EL (cell line): ENCODE measurements at places on chromosomes 5 and 9.

DNA sequence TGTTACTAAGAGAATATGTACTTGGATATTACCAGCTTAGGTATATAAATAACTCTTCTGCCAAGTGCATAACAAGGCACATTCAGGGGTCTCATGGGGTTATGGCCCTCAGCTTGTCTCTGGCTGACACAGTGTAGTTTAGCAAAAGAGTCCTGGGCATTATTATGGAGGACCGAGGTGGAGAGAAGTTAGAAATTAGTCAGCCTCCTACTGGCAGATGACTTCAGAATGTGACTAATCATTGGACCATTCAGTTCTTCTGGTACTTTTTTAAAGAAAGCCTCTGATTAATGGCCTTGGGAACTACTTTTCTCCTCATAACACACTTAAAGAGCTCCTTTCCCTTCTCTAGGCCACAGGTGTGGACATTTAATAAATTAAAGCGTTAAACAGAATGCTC, 178.9 kb downstream of the SH3GL2 start:
- peak; percentile 36 for DNase-seq

DNA sequence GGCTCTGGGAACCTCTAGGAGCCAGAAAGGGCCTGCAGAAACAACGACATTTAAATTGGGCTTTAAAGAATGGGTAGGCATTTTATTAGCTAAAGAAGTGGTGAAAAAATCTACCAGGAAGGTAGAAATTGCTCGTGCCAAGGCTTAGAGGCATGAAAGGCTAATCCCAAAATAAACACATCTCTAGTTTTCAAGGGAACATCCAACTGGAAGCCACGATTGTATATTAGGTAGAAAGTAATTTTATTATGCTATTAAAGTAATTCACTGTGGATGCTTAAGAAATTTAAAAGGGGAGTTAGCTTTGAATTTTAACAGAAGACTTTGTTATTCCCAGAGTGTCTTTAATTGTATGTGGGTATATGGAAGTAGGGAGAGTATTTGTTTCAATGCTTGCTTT, 17.5 kb upstream of the CNTLN start:
- DNase-seq: no peak

- DNase-seq: no peak
These were observed 54.1 kb downstream of the USP20 start for GRCh38 chr9:129889122-129889940.

- no peak for DNase-seq
These were observed 429.6 kb downstream of the ARHGEF28 start for GRCh38 chr5:74055486-74056106.

GRCh38 chr9:26228273-26228672, 550.0 kb upstream of the TUSC1 start:
- DNase-seq: no peak

DNA sequence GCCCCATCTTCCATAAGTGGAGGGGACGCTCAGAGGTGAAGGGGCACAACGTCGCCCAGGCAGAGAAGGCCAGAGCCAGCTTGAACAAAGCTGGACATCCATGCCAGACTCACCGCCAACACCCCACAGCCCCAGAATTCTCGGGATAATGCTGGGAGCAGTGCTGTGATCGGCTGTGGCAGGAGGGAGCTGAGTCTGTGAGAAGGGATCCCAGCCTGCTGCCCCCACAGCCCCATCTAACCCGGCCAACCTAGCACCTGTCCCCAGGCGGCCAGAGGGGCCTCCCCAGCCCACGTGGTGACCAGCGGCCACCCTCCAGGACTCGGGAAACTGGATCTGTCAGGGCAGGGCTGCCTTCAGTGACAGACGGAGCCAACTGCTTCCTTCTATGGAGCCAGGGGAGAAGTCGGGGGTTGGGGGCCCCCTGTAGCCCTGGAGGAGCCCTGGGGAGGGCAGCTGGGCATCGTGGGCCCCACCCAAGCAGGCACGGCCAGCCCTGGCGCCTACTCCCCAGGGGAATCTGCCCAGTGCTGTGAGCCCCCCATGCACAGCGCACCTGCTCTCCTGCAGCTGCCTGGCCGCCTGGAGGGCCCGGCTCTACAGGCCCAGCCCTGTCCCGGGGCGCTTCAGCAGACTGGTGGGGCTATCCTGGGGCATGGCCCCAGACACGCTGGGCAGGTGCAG, 6.0 kb downstream of the BRD3 start:
- no peak for DNase-seq

DNA sequence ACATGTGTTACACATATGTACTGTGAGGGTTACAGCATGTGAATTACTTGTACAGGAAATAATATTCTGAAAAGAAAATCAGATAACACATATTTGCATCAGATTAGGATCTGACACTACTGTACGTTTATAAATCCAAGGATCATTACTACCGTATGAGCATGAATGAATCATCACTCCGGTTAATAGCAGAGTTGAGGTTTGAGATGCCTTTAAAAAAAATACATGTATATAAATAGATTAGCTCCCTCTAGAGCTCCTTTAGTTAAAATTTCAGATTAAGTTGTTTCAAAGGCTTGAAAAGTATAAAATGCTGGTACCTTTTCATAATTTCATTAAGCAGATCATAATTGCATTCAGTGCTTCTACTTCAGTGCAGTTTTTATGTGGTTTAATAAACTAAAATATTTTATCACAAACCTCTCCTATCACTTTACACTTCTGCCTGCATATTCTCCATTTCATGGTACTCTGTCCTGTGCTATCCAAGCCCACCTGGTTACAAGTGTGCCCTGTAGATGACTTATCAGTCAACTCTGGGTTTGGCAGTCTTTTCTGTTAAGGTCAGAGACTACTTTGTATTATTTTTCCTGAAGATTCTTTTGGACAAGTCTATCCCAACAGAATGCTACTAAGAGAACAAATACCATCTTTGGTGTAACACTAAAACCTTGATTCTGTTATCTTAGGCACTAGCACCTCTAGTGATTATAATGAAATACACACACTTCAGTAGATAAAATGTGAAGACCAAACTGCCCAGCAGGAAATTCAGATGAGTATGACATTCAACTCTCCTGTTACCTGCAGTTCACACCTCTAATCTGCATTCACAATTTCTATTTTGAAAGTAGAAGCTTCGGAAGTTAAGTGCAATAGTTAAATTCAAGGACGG, 48.0 kb upstream of the POU5F2 start:
- peak; percentile 76 for DNase-seq

DNA sequence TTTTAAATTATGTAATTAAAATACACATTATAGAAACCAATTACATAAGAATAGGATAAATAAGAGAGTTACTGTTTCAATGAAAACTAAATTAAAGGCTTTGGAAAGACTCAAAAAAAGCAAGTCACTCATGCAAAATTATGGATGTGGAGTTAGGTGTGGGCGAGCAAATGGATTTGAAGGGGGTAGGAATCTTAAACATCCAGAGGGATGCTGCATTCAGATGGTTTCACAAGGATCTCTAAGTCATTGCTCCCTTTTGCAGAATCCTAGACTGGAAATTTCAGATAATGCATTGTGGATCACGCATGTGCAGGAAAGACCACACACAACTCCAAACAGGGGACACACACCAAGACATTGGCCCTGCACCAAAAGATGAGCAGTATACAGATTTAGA, 57.5 kb downstream of the DRD1 start:
- no peak for DNase-seq

DNA sequence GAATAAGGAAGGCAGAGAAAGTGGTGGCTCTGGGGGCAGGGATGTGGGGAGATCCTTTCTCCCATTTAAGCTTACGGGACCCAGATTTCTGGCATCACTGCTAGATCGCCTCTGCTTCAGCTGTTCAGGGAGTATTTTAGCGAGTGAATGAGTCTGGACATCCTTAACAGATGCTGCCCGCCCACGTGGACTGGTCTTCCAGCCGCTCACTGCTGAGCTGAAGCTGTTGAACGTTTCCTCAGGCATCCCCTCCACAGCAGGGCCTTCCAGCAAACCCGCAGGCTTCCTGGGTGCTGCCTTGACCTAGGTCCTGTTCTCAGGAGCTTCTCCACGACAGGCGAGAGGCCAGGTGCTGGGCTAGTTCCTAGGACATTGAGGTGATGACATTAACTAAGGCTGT, 144.4 kb upstream of the EFNA5 start:
- DNase-seq: no peak

DNA sequence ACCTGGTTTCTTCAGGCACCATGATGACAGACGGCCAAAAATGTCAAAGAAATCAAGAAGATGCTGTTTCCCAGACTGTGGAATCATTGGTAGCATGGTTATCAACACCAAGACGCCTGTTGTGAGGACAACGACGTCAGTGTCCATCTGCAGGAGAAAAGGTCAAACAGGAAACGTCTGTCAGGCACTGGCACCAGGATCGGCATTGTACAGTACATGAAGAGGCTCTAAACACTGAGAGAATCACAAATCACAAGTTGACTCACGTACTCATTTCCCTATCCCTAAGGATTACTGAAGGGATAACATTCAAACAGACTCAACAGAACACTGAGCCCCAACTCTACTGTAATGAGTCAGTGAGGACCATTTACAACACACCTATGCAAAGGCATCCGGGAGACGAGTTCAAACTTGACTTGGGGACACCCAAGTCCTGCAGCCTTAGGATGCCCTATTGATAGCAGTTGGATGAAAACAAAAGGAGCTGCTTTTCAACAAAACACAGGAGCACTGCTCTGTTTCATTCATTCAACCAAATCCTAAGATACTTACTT, 21.0 kb downstream of the TSC1 start:
- no peak for DNase-seq

- DNase-seq: no peak
These were observed 801 bp upstream of the PRSS3 start for GRCh38 chr9:33794560-33794959.

GRCh38 chr9:101176384-101176783, 147.9 kb downstream of the PLPPR1 start:
- peak; percentile 6 for DNase-seq

DNA sequence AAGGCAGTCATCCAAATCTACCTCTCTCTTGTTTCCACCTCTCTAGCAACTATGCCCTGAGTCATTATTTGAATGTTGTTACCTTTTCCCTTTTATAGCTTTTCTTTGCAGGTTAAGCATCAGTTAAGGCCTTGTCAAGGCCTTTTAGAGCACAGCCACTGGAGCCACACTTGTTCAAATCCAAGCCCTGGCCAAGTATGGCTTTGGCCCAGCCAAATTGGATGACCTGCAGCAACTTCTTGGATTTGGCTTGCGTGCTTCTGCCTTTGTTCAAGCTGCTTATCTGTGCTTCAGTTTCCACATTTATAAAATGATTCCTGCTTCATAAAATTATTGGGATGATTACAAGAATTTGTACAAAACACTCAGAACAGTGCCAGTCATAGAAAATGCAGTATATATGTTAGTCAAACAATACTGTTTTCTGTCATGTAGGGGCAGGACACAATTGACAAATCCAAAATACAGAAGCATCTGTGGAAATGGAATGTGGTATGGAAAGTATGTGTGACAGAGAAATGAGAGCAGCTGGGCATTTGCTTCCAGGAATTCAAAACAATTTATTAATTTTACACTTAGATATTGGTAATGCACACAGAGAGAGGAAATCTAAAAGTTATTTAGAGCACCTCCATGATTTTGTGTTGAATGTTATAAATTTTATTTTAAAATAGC, 17.9 kb upstream of the RLN1 start:
- no peak for DNase-seq

DNA sequence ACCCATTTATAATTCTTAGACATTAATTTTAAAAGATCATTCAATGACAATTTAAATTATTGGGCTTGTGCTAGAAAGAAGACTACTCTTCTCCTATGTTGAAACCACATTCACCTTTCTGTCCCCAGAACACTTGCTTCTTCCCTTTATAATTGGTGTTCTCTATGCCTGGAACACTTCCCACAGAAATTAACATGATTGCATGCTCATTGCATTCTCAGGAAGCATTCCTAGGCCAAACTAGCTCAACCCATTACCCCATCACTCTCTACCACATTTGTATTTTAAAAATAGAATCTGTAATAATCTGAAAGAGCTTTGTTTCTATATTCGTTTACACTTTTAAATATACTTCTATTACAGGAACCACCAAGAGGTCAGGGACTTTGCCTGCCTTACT, 184.7 kb downstream of the MEF2C start:
- no peak for DNase-seq

- no peak for DNase-seq
These were observed 52.2 kb downstream of the DROSHA start for GRCh38 chr5:31479706-31480105.

DNA sequence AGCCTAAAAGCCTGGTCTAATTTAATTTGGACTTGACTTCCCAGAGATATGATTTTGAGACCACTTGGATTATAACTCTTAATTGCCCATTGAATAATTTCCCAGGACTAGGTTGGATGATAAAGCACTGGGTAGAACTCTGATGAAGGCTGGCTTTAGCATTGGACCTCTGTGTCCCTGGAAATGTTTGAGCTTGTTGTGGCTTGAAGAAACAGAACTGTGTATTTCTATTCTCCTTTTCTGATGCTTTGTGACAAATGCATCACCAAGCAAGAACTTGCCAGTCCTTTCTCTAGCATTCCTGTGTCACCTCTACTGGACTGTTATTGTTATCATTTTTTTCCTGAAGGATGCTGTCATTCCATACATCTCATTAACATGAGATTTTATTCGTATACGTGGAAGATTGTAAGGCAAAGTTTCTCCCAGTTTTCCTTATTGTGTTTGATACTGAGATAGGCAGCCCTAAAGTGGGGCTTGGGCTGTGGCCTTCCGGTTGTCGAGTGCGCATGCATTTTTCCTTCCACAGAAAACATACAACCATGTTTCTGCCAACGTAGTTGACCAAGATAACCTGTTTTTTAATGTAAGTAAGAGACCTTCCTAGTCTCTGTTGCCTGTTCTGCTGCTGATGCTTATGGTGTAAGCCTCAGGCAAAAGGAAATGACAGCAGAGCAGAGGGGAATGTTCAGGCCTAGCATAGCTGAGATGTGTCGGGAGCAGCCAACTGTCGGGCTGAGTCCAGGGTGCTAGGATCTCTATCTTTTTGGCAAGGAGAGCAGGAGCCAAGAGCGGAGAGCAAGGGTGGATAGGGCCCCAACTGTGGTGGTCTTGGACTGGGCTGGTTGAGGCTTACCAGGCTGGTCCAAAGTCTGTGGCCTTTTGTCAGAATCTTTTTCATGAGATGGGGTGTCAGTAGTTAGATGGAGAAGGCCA, 2.3 kb downstream of the NTRK2 start:
- no peak for DNase-seq

DNA sequence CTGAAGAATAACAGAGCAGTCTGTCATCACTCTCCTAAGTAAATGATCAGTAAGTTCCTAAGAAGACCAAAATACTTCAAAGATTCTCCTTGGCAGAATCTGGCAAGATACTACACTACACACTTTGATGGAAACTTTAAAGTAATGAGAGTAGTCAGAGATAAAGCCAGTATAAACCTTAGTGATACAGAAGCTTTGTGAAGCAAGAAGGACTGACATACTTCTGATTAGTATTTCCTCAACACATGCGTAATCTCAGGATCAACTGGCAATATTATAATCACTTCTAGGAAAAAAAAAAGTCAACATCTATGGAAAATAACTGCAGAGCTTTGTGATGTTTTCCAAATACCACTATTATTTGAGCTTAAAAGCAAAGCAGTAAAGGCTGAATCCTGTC, 34.0 kb upstream of the ADAMTS19 start:
- no peak for DNase-seq
